Transverse colon (tissue), 4 donors: ENCODE measurements at places on chromosomes 2 and 18. TPM values are rescaled to one million over a fixed set of nuclear protein-coding genes. Genes with fewer than 3 reads are reported as not detected.

DNA sequence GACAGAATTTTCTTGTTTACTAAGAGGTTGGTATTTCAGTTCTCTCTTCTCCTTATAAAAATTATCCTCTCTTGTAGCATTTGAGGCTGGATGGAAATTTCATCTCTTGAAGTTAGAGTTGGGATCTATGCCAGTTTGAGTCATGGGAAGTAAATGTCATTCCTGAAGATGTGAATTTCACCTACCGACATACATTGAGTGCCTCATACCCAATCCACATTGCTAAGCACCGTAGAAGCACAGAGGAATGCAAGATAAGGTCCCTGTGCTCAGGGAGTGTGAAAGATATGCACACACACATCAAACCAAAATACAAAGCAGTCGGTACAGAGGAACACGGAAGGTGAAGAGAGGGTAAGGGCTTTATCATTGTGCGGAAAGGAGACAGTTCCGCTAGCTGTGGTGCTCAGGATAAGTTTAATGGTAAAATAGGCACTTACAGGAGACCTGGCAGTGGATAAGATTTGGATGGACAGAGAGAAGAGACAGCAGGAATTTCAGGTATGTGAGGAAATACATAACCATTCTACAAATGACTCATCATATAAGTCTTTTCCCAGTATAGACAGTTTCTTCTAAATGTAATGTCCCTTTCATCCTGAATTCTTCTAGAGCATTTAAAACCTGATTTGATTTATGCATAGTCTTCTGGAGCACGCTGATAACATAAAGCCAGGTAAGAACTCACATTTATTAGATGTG, 205.3 kb upstream of the ST6GAL2 start:
- DNase-seq, result no peak
- no peak overlapping the region for H3K27ac ChIP-seq
- H3K27me3 ChIP-seq, result no peaks in the 10 kb centered on the region
- H3K4me3 ChIP-seq, result no peak overlapping the region
- no peaks in the 10 kb centered on the region for H3K36me3 ChIP-seq

- no peak for DNase-seq
- no peak overlapping the region for H3K4me3 ChIP-seq
- no peaks in the 10 kb centered on the region for H3K4me1 ChIP-seq
- H3K36me3 ChIP-seq, result no peaks in the 10 kb centered on the region
These were observed 1128.4 kb downstream of the TSN start for GRCh38 chr2:122883849-122884248.

The NPAS2 gene
- total RNA-seq, result 134 TPM

The TDRD15 gene
- not detected for total RNA-seq
